ENCODE measurements at places on chromosomes 12 and 14.

- no peak for DNase-seq
Observed at GRCh38 chr14:94659256-94659655, 47.1 kb downstream of the SERPINA3 start.

GRCh38 chr12:65384240-65384639 is 105.8 kb downstream of the MSRB3 start:
- DNase-seq: no peak

DNA sequence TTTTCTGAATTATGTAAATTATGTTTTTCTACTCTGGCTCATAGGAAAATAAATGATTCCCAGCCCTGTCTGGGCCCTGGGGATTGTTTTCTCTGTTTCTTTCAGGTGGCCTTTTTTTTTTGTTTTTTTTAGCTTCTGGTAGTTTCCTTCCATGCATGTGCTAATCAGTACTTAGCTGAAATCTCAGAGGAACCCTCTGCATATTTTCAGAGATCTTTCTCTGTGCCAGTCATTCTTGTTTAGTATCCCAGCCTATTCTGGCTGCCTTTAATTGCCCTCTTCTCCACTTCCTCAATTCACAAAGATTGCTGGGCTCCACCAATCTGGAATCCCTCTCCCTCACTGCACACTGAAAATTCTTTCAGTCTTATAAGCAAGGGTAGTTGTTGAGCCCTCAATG is 46.9 kb downstream of the CNOT2 start:
- DNase-seq: no peak

DNA sequence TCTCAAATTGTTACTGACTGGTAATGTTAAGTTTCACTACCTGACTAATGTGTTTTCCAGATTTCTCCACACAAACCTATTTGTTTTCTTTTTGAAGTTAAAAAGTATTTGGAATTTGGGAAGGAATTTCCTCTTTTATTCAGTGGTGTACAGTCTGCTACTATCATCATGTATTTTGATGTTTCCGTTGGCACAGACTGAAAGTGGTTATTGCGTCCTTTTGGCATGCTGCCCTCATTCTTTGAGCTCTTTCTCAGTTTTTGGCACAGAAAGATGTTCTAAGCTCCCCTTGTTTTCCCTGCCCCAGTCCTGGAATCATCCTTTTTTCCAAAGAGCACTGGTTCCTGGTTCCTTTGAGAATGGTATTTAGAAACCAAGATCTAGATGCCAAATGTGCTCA is 31.4 kb upstream of the RTRAF start:
- no peak for DNase-seq

GRCh38 chr14:81348061-81348460 is 52.1 kb downstream of the STON2 start:
- DNase-seq: no peak

DNA sequence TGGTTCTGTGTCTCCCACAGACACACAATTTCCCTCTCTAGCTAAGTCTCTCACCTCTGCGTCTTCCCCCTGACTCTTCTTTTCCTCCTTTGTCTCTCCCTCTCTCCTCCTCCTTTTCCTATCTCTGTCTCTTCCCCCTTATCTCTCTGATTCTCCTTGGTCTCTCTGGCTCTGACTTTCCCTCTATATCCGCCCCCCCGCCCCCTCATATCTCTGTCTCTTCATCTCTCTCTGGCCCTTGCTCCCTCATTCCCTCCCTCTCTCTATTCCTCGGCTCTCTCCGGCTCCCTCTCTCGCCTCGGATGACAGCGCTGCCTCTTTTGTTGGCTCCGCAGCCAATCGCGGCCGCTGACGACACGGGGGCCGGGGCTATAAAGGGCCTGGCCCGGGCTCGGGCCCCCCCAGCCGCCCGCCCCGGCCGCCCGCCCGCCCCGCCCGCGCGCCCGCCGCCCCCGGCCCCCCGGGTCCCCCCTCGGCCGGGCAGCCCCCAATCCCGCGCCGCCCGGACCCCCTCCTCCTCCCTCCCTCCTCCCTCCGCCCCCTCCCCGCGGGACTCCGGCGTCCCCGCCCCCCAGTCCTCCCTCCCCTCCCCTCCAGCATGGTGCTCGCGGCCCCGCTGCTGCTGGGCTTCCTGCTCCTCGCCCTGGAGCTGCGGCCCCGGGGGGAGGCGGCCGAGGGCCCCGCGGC is at the start of gene GDF11:
GDF11 (plus strand) TSS at position 404 of the 687 bp plus-strand sequence; CDS start at position 599, 195 bp downstream.
- peak; percentile 72 for DNase-seq

DNA sequence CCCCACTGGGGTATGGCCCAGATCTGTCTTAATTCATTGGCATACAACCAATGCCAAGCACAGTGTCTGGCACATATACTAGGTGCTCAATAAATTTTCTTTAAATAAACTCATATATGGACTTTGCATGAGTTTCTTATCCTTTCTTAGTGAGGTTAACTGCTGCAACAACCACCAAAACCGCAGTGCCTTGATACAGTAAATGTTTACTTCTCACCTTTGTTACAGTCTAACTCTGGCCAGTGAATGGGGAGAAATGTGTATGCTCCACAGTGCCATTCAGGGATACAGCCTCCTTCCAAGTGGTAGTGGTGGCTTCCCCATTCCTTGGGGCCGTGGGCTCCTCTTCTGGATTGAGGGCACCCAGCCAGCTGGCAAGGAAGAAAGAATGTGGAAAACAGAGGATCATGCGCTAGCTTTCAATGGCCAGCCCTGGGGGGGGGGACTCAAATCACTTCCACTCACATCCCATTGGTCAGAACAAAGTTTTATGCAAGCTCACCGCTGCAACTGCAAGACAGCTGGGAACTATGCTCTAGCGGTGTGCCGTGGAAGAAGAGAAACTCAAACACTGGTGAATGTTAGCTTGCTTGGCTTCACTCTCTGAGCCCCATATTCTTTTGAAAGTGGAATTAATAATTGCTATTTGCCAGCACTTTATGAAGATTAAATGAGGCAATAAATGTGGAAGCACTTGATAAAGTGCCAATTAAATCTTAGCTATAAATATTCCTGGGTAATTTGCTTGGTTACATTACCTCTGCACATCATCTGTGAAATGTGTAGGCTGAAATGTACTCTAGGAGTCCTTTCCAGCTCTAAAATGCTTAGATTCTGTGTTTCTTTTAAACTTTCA is 51.0 kb upstream of the SOCS2 start:
- no peak for DNase-seq

- DNase-seq: peak; percentile 59
Observed at GRCh38 chr12:18430425-18431048, 169.2 kb downstream of the PIK3C2G start.

DNA sequence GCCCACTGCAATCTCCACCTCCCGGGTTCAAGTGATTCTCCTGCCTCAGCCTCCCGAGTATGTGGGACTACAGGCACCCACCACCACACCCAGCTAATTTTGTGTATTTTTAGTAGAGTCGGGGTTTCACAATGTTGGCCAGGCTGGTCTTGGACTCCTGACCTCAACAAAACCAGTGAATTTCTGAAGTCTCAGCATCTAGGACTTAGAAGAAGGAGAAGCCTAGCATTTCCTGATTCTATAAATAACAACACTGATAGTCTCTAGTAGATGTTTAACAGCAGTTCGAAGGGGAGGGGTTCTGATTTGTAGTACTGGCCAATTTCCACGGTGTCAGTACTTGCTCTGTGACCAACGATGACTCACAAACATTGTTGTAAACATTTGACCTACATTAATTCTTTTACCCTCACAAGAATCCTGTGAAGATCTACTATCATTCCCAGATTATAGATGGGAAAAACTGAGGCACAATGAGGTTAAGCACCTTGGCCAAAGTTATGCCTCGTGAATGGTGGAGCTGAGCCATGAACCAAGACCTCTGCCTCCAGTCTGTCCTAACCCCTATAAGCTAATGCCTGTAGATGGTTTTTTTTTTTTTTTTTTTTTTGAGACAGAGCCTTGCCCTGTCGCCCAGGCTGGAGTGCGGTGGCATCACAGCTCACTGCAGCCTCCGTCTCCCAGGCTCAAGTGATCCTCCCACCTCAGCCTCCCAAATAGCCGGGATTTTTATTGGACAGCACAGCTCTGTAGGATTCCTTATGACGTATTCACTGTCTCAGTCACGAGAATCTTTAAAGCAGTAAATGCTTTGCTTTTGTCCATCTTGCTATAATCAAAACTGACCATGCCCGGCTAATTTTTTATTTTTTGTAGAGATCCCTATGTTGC is 5.2 kb downstream of the P2RX4 start:
- no peak for DNase-seq

GRCh38 chr14:105019861-105020814 is 745 bp downstream of the CDCA4 start:
- peak; percentile 35 for DNase-seq

- DNase-seq: no peak
Observed at GRCh38 chr14:77026166-77026929, 2.2 kb downstream of the IRF2BPL start.

DNA sequence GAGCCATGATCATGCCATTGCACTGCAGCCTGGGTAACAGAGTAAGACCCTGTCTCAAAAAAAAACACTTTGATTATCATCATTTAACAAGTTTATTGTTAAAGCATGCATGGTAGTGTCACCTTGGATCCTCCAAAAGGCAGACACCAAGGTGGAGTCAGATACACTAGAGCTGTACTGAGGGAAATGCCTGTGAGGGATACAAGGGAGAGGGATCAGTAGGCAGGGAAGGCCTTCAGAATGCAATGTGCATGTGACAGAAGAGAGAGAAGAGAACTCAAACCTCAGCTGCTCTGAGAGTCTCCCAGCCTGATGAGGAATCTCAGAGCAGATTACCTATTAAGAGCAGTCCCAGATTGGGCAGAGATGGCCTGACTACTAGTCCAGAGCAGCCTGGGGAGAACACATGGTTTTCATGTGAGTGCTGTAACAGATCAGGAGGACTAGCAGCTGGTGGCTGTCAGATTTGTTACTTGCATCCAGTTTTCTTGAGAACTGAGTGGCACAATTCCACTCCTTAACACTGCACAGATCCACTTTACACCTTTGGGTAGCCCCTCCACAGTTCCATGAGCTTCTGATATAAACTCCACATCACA is 38.0 kb upstream of the A2ML1 start:
- DNase-seq: no peak

DNA sequence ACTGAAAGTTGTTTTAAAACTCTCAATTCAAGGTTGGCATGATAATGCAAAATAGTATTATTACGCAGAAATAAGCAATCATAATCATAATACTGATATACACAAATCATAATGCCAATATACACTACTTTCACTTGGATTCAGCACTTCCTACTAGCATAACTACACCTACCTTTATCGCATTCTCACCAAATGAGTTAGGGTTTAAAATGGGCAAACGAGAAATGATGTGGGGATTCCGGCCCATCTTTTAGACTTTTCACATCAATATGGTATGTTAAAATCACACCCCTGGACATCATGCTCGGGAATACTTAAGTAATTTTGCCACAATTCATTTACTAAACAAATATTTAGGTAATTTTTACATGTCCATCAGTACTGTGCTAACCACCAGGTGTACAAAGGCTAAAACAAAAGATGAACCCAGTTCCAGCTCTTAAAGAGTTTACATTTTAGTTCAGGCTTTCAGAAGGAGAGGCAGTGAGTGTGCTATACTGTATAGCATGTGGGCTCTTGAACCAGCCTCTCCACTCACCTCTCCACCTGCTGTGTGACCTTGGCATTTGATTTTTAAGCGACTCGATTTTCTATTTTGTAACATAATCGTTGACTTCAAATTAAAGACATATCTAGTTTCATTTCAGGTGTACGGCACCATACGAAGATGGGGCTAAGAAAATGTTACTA is 1.1 kb upstream of the USP15 start:
- DNase-seq: no peak

- no peak for DNase-seq
Observed at GRCh38 chr14:61780125-61780524, 17.9 kb downstream of the SNAPC1 start.

GRCh38 chr12:102951841-102952240 is 5.6 kb upstream of the ASCL1 start:
- no peak for DNase-seq

GRCh38 chr12:103114296-103115055 is 157.0 kb downstream of the ASCL1 start:
- DNase-seq: no peak

DNA sequence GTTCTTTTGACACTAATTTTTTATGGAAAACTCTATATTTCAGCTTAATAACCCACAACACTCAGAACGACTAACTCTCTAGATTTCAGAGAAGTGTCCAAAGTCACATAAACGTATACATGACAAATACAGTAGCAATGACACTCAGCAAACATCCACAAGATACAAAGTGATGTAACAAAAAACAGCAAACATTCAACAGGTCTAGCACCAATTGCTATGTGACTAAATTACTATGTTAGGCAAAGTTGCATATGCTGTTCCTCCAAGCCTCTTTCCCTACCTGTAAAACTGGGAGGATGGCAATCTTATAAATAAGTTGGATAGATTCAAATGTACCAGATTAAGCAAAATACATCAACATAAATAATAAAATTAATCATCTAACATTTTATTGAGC is 1.7 kb downstream of the RECQL start:
- DNase-seq: no peak

DNA sequence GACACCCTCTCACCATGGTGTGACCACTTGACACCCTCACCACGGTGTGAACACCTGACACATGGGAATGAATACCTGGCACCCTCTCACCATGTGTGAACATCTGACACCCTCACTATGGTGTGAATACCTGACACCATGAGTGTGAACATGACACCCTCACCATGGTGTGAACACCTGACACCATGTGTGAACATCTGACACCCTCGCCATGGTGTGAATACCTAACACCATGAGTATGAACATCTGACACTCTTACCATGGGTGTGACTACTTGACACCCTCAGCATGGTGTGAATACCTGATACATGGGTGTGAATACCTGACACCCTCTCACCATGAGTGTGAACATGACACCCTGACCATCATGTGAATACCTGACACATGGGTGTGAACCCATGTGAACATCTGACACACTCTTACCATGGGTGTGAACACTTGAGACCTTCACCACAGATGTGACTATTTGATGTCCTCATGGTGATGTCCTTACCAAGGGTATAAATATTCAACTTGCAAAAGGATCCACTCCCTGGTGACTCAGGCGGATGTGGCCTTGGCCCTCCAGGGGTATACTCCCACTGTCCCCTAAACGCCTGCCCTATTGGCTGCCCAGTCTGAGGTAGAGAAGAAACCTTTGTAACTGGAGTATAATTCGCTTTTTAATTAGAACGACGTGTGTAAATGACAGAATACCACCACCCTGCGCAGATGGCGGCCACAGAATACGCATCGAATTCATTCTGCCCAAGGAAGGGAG is 29.1 kb downstream of the RFLNA start:
- no peak for DNase-seq

- DNase-seq: no peak
Observed at GRCh38 chr12:12467688-12468261, 94.9 kb downstream of the DUSP16 start.

DNA sequence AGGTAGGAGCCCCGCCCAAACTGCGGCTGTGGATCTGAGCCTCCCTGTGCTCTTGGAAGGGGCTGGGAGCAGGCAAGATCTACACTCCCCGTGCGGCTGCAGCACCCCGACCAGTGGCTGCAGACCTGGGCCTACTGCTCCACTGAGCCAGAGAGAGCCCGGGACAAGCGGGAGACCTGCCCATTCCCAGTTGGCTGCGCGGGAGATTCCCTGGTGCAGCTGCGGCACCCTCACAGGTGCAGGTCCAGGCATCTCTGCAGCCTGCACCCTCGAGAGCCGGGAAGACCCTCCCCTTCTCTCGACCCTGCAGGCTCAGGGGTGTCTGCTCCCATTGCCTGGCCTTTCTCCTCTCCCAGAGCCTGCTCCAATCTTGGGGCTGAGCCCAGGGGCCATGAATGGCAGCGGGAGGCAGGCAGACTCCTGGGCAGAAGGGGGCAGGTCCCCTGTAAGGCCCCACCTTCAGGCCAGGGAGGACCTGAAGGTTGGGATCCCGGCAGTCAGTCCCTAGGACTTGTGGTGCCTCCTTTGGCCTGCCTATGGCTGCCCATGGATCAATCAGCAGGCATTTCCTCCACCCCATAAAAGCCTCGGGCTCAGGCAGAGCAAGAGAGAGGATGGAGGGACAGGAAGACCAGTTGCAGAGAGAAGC is 8.8 kb upstream of the A2M start:
- DNase-seq: no peak
